Kidney epithelial cell (primary cell): ENCODE measurements at places on chromosomes 13 and 19. TPM values are rescaled to one million over a fixed set of nuclear protein-coding genes. Genes with fewer than 3 reads are reported as not detected.

DNA sequence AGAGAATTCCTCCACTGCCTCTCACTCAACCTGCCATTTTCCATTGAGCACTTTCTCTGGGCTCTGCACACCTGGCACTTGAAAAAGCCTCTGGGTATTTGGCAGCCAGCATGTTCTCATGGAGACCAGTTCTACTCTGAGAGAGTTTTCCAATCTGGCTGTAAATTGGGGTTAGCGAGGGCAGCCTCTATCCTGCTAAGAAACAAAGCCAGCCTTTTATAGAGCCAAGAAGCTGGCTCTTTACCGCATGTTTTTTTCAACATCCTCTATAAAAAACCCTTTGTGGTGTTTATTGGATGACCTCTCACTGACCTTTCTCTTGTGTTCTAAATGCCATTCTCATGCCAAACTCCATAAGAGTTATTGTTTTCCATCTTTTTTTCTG, 52.6 kb upstream of the RCBTB2 start:
- DNase-seq, result peak; percentile 25

- no peak for DNase-seq
These were observed 121.6 kb downstream of the CYSLTR2 start for GRCh38 chr13:48775285-48775684.

DNA sequence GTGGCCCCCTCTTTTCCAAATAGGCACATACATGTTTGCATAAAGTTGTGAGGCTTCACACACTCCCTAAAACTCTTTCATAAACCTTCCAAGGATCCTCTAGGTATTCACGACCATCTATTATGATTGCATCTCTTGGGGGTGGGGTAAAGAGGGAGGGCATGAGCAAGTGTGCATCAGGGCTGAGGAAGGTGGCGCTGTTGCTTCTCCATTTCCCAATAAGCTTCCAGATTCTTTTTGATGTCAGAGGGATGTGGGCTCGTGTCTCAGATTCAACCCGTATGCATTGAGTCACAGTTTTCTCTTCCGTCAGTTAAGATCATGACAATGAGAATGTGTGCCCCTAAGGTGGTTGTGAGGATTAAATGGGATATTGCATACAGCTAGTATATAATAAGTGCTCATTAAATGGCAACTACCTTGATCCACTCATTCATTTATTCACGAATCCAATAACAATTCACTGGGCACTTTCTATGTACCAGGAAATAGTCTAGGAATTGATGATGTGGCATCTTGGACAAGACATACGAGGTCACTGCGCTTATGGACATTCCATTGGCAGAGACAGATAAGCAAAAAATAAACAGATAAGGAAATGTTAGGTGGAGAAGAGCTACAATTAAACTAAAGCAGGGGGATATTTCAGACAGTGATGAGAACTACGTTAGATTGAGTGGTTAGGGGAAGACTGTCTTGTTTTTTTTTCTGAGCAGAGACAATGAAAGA, 10.3 kb downstream of the CYP2B6 start:
- no peak for DNase-seq

GRCh38 chr13:33842207-33842606, 24.3 kb downstream of the RFC3 start:
- no peak for DNase-seq

- no peak for DNase-seq
These were observed 1.5 kb downstream of the ZNF787 start for GRCh38 chr19:56119582-56119978.

- DNase-seq, result no peak
These were observed 1016.9 kb downstream of the UQCRFS1 start for GRCh38 chr19:28196101-28196500.

DNA sequence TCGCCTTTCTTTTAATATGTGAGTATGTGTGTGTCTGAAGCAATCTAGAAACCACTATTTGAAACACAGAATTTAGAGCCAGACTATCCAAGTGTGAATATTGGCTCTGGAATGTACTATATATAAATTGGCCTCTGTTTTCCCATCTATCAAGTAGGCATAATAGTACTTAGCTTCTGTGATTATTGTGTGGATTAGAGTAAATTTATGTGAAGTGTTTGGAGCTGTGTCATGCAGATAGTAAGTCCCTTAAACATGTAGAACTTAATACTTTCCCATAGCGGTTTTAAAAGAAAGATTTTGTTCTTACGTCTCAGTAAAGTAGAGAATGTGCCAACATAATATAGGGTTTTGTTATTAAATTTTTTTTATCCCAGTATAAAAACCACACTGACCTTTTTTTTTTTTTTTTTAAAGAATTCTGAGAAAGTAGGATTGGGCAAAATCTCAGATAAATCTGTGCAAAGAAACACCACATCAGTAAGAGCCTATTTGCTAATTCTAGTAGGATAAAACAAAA, 432.3 kb downstream of the RFC3 start:
- DNase-seq, result no peak

Gene DNASE2
- 38.5 and 44.4 TPM in 2 replicates for total RNA-seq

- DNase-seq, result peak; percentile 84
These were observed 245.7 kb downstream of the DNAJC15 start for GRCh38 chr13:43269037-43269481.

Gene IZUMO2
- total RNA-seq, result not detected in 2 replicates

Gene HDGFL2
- 67.0 and 82.0 TPM in 2 replicates for total RNA-seq

DNA sequence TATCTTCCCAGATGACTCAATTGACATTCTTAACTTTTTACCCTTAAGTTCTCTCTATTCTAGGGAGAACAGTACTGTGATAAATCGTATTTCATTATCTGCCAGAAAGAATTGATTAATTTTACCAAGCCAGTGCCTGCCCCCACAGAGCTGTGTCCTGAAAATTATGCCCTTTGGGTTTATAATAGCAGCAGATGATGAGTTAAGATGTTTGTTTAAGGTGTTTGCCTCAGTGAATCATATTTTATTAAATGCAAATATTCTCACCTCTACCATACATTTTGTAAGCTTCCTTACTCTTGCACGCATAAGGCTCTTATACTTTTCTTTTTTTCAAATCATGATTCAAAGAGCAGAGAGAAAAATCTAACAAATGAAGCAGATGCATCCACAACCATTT, 318.6 kb downstream of the DCT start:
- DNase-seq, result no peak

GRCh38 chr19:31256593-31256960, 92.7 kb downstream of the TSHZ3 start:
- no peak for DNase-seq

Gene ADPRHL1
- 0.75 and 0.84 TPM in 2 replicates for total RNA-seq

GRCh38 chr19:10259162-10259905, 7.3 kb downstream of the MRPL4 start:
- DNase-seq, result no peak

DNA sequence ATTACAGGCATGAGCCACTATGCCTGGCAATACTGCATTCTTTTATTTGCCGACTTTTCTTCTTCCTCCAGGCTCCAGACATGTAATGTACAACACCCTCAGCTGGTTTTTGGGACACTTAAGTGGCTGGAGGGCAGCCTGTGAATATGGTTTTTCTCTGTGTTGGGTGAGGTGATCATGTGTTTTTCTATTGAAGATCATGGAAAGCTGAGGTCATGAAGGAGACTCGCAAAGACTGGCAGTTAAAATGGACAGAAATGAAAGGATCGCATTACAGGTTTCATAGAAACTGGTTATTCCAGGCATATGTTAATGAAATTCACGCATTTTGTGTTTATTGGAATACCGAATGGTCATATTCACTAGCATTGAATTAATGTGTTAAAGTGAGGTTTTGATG, 85.2 kb upstream of the RNF113B start:
- no peak for DNase-seq

- no peak for DNase-seq
These were observed 618.8 kb downstream of the FGF9 start for GRCh38 chr13:22289711-22290110.

DNA sequence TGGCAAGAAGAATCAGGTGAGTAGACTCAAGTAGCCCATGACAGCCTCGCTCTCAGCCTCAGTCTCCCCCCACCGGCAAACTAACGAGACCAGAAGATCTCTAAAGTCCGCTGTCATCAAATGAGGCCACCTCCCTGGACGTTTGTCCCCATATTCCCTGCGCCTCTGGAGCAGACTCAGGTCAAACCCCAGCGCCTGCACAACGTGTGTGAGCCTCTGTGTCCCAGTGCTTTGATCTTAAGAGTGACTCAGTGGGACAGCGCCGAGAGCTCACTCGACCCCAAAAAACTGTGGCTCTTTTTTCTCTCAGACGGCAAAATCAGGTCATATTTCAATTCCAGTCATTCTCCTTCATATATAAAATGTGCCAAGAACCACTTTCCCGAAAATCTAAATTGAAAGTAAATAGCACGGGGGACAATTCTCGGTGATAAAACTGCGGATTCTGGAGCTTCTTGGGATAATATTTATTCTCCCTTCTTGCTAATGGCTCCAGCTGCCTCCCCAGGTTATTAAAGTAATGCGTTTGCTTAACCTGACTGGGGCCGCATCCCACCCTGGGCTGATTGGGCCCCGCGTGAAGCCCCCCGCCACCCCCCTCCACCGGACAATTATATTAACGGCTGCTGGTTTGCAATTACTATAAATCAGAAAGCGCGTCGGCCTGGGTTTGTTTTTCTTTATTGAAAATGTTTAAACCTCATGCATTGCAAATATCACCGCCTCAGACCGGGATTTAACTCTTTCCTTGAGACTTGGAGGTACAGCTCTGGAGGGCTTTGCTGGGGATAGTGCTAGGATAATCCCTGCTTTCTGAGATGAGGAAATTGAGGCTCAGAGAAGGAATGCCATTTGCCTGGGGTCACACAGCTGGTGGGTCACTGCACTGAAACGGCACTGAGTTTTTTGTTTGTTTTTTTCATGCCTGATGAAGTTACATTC, 37.5 kb upstream of the ZNRF4 start:
- DNase-seq, result no peak

Gene PODNL1
- total RNA-seq, result not detected in 2 replicates

- no peak for DNase-seq
These were observed 4.8 kb downstream of the TSHZ3 start for GRCh38 chr19:31344403-31344802.

DNA sequence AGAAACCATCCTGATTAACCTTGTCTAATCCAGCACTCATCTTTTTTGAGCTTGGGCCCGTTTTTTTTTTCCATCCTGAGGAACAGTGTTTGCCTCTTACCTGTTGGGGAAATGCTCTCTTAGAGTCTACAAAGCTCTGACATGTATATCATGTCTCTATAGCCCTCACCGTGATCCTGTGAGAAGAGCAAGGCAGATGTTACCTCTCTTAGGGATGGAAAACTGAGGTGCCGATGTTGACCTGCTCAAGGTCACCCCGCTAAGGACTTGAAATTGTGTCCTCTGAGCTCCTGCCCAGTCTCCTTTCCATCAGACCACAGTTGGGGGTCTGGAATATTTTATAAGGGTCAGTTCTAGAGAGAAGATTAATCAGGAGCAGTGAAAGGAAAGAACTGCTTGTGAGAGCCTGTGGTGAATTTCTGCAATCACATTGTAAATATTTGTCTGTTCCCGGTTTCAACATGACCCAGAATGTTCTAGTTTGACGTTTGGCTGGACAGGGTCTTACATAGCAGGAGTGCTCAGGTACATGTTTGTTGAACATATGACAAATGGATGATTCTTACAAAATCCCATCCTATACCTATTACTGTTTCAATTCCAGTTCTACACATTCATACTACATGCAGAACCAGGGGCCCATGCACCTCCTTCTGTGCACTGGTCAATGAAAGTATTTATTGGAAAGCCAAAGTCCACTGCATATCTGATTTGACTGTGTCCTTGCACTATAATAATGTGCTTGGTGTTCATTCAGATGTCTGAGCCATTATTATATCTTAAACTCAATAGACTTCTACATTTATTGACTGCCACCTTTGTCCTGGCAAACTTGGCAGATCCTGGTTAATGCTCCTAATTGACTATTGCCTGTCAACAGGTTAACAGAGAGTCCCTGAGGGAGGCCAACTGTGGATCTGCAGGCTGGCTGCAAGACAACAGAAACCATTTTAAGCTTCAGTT, 12.1 kb downstream of the SLC25A15 start:
- DNase-seq, result no peak

- DNase-seq, result no peak
These were observed 224.2 kb downstream of the TSHZ3 start for GRCh38 chr19:31125071-31125470.

- no peak for DNase-seq
These were observed 27.6 kb downstream of the SKA3 start for GRCh38 chr13:21148557-21149258.

Gene LHB
- 8.2 and 8.4 TPM in 2 replicates for total RNA-seq

GRCh38 chr13:94323764-94324758, 155.4 kb downstream of the DCT start:
- DNase-seq, result no peak

- DNase-seq, result no peak
These were observed 2.0 kb downstream of the CNN1 start for GRCh38 chr19:11540645-11541044.

GRCh38 chr19:13040232-13040947, 45.1 kb downstream of the NFIX start:
- DNase-seq, result no peak

Gene SIRT2
- 38.9 and 65.5 TPM in 2 replicates for total RNA-seq

- no peak for DNase-seq
These were observed 58.2 kb downstream of the CDADC1 start for GRCh38 chr13:49305792-49306425.

GRCh38 chr19:8526345-8527091, 12.6 kb upstream of the ZNF414 start:
- peak; percentile 57 for DNase-seq

DNA sequence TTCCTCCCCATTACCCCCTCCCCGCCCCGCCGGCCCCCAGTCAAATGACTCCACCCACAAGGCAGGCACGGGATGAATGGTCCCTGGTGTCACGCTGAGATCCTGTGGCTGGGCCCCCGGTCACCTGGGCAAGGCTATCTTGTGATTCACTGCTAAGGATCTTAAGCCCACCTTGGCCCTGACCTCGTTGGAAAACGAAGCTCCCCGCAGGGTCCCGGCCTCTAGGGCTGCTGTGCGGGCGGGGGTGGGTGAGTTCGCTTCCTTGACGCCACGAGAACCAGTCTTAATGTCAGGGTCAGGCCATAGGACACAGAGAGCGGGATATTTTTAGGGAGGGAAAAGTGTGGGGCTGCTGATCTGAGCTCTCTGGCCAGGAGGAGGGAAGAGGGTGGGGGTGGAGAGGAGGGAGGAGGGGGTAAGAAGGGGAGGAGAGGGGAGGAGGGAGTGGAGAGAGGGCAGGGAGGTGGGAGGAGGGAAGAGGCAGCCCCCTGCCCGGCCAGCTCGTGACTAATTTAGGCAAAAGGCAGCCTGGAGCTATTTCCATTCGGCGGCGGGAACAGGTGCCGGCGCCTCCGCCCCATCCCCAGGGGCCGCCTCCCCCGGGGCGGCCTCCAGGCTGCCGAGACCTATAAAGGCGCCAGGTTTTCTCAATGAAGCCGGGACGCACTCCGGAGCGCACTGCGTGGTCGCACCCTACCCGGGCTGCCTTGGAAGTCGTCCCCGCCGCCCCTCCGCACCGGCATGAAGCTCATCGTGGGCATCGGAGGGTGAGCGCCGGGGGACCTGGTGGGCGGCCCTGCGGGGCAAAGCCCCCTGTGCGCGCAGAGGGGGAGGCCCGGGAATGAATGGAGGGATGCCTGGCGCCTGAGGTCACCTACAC, at the start of gene NMRK2:
NMRK2 (plus strand) TSS at position 139 of the 880 bp plus-strand sequence; CDS start at position 742, 603 bp downstream.
- DNase-seq, result no peak
